ENCODE measurements at places on chromosomes 12 and 14. TPM values are rescaled to one million over a fixed set of nuclear protein-coding genes. Genes with fewer than 3 reads are reported as not detected.

GRCh38 chr12:98229540-98229924 is 285.9 kb upstream of the TMPO start:
- no peaks in the 10 kb centered on the region for H3K4me1 ChIP-seq
- DNase-seq = no peak
- no peaks in the 10 kb centered on the region for H3K36me3 ChIP-seq
- H3K4me3 ChIP-seq = no peak overlapping the region
- H3K27ac ChIP-seq = no peak overlapping the region

DNA sequence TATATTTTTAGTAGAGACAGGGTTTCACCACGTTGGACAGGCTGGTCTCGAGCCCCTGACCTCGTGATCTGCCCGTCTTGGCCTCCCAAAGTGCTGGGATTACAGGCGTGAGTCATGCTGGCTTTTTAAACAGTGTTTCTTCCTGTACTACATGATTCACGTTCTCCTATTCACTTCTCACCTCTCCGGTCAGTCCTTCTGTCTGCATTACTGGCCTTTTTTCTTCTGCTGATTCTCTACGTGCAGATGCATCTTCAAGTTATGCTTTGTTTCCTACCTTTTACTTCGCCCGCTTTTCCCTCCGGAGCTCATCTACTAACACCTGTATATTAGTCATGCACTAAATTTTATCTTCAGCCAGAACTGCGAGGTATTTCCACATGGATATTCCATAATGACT is 296.2 kb upstream of the FLRT2 start:
- no peaks in the 10 kb centered on the region for H3K27me3 ChIP-seq
- no peak overlapping the region for H3K27ac ChIP-seq
- no peaks in the 10 kb centered on the region for H3K36me3 ChIP-seq
- no peak overlapping the region for H3K4me3 ChIP-seq

DNA sequence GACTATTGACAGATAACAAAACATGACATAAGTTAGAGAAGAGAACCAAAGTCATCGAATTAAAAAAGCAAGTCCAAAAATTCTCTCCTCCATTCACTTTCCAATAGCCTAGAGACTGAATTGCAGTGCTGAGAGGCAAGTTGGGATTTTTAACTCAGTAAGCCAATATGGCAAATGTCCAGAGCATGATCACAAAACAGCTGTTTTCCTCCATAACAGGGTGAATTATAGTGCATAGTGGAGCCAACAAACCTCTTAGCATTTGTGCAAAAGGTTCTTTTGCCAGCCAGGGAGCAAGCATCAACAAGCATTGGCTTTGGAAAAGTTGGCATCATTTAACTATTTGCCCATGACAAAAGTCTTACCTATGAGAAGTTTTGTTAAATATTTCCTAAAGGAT is 458.8 kb upstream of the NOVA1 start:
- no peak overlapping the region for H3K4me3 ChIP-seq
- H3K36me3 ChIP-seq = no peaks in the 10 kb centered on the region
- no peaks in the 10 kb centered on the region for H3K4me1 ChIP-seq
- no peaks in the 10 kb centered on the region for H3K27me3 ChIP-seq
- DNase-seq = no peak
- H3K27ac ChIP-seq = no peak overlapping the region

GRCh38 chr14:99101855-99102461 is 170.0 kb downstream of the BCL11B start:
- no peak overlapping the region for H3K27ac ChIP-seq
- H3K4me1 ChIP-seq = no peaks in the 10 kb centered on the region
- DNase-seq = no peak

DNA sequence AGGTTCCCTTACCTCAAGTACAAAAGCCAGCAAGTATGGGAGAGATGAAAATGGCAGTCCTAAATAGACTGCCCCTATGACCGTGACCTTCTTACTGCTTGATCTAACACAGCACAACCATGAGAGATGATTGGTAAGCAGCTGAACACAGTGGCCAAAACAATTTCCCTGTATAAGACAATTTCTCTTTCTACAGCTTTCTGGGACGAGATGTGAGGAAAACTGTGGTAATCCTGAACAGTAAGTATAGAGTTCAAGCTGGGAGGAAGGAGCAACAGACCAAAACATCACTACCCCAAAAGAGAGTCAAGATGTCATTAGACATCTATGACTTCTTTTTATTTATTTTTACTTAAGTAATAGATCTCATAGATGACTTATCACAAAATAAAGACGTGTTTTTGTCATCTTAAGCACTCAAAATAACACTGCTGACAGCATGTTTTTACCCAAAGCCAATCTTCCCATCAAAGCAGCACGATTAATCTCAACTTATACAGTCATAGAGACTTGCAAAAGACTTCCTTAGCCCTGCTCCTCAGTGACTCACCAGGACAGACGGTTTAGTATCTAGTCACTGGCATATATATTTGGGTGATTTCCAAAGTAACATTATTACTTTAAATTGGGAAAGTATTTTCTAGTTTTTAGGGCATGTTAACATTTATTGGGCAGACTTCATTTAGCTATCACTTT is 3.7 kb downstream of the TMEM52B start:
- H3K27me3 ChIP-seq = no peaks in the 10 kb centered on the region
- H3K27ac ChIP-seq = no peak overlapping the region
- no peak overlapping the region for H3K4me3 ChIP-seq
- no peak for DNase-seq

DNA sequence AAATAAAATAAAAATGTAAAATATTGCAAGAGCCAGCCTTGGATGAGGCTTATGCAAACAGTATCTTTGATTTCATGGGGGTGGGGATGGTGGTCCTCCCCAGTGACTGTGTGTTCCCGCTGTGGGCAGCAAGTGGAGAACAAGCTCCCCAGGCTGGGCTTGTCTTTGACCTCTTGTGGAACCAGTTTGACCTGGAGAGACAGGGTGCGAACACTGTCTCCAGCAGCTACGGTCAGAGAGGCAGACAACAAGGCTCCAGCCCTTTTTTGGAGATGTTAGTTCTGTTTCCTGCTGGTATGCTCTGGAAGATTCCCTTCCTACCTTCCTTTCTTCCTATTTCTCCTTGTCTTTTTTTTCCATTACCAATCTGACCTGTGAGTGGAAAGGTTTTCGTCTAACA is 21.8 kb upstream of the WSCD2 start:
- no peak overlapping the region for H3K27ac ChIP-seq
- no peaks in the 10 kb centered on the region for H3K4me1 ChIP-seq
- H3K4me3 ChIP-seq = no peak overlapping the region
- no peak for DNase-seq
- no peaks in the 10 kb centered on the region for H3K36me3 ChIP-seq

DNA sequence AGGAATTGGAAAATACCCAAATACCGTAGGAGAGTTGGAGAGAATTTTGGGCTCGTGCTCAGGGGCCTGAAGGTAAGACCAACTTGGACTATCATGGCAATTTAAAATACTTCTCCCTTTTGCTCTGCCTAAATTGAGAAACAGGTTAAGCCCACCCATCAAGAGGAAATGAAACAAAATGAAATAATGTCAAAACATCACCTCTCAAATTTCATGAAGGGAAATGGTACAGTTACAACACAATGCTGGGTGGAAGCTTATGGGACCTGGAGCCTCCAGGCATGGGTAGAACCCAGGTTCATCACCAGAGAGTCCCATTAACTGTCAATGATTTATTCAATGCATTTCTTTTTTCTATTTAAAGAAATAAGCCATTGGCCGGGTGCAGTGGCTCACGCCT is 33.7 kb downstream of the FOS start:
- H3K36me3 ChIP-seq = no peaks in the 10 kb centered on the region
- H3K27me3 ChIP-seq = no peaks in the 10 kb centered on the region
- H3K27ac ChIP-seq = no peak overlapping the region
- peaks cover 12% of the 10 kb centered on the region for H3K4me1 ChIP-seq
- no peak overlapping the region for H3K4me3 ChIP-seq

GRCh38 chr12:46110223-46110611 is 119.8 kb upstream of the SCAF11 start:
- H3K36me3 ChIP-seq = no peaks in the 10 kb centered on the region
- no peaks in the 10 kb centered on the region for H3K27me3 ChIP-seq
- no peak overlapping the region for H3K4me3 ChIP-seq

- H3K4me1 ChIP-seq = no peaks in the 10 kb centered on the region
- H3K36me3 ChIP-seq = no peaks in the 10 kb centered on the region
- H3K27ac ChIP-seq = no peak overlapping the region
- DNase-seq = no peak
These were observed 118.3 kb downstream of the SLC38A6 start for GRCh38 chr14:61099216-61099835.

DNA sequence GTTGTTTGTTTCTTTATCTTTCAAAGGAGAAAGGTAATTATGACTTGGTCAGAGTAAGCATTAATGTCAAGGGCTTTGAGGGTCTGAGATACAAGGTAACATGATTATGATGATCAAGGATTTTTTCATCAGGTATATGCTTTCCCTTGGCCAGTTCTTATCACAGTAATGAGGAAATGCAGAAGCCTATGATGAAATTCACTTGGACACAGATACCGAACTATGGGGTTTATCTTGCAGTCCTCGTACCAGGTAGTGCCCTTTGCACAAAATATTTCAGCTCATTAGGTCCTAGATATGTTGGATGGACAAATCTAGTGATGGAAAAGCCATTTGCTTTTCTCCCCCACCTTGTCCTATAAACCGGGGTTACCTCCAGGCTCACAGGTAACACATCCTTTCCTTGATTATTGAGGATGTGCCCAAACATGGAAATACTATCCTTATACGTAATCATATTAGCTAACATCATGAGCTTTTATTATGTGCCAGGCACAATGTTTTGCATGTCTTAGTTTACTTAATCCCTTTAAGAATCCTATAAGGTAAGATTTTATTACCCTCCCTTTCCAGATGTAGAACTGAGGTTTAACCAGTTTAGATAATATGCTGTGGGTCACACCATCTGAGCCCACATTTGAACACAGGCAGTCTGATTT is 7.0 kb upstream of the RASSF3 start:
- H3K36me3 ChIP-seq = no peaks in the 10 kb centered on the region
- no peak overlapping the region for H3K4me3 ChIP-seq
- no peak for DNase-seq

GRCh38 chr12:76310110-76310509 is 38.1 kb downstream of the BBS10 start:
- no peak overlapping the region for H3K27ac ChIP-seq
- no peak for DNase-seq
- H3K27me3 ChIP-seq = no peaks in the 10 kb centered on the region
- no peak overlapping the region for H3K4me3 ChIP-seq

DNA sequence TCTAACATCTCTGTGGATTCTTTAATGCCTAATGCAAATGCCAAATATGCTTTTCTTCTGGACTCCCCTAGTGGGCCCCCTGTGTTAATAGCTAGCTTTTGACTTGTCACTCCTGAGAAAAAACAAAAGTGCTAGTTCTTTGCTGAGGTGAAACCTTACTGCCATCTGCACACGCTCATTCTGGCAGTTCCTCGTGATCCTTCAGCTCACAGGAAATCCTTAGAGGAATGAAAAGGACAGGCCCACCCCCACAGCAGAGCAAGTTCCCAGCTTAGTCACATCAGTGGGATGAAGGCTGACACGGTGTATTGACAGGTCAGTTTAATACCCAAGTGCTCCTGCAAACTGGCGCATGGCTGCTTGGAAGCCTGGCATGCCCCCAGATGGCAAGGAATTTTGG is 165.1 kb upstream of the ATP2B1 start:
- no peaks in the 10 kb centered on the region for H3K36me3 ChIP-seq
- no peak overlapping the region for H3K27ac ChIP-seq
- no peak overlapping the region for H3K4me3 ChIP-seq
- H3K27me3 ChIP-seq = no peaks in the 10 kb centered on the region
- no peaks in the 10 kb centered on the region for H3K4me1 ChIP-seq

DNA sequence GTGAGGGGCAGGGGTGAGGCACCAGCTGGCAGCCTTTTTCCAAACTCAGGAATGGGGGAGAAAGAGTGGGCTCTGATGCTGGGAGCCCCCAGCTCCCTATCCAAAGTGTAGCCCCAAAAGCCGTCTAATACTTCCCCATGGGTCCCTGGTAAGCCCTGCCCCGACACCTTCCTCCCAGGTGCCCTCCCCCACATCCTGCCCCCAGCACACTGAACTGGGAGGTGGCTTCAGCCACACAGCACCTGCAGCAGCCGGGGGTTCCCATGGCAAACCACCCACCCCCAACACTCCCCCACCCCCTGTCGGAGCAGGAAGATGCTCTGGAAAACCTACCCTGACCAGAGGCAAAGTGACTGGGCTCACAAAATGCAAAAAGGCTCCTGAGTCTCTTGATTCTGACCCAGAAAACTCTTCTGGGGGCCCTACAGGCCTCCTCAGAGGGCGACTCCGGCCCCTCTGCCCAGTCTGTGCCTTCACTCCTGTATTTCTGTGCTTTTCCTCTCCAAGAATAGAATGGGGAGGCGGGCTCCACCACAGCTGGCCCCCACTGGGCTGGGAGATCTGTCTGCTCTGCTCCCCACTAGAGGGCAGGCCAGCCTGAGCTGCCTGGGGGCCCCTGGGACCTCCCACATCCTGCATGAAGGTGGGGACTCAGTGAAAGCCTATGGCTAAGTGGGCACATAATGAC is 81.6 kb downstream of the ITPK1 start:
- no peak overlapping the region for H3K4me3 ChIP-seq
- no peak for DNase-seq
- no peaks in the 10 kb centered on the region for H3K36me3 ChIP-seq
- peaks cover 8% of the 10 kb centered on the region for H3K4me1 ChIP-seq

- DNase-seq = no peak
- no peak overlapping the region for H3K4me3 ChIP-seq
These were observed 18.0 kb upstream of the DYRK2 start for GRCh38 chr12:67630373-67631088.

DNA sequence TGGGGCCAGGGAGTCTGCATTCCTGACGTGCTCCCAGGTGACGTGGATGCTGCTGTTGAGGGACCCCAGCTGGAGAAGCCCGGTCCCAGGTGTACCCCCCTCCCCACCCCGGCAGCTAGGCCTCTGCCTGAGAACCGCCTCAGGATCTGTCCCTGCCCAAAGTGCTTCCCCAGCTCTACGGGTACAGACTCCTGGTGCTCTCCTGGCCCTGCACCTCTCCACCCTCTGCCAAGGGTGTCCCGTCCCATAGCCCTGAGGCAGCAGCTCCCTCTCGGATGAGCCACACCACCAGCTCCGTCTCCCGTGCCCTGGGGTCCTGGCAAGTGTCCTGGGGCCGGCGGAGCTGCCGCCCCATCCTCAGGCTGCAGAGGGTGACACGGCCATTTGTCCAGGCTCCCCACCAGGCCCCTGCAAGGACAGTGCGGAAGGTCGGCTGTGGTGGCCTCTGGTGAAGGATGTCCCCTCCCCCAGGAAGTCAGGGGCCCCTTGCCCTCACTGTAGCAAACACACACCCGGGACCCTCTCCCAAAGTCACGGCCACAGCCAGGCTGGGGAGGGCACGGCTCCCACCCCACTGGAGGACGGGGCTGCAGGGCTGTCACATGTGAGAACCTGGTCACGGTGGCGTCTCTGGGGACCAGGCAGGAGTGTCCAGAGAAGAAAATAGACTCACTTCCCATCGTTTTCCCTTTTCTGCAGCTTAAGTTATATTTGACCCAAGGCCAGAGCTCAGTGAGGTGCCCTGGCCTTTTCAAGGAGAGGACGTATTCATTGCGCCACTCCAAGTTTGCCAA is 74.4 kb upstream of the FBRSL1 start:
- no peaks in the 10 kb centered on the region for H3K36me3 ChIP-seq
- H3K27me3 ChIP-seq = no peaks in the 10 kb centered on the region
- H3K4me1 ChIP-seq = peaks cover 7% of the 10 kb centered on the region
- no peak overlapping the region for H3K27ac ChIP-seq
- no peak for DNase-seq

Gene FAM181A
- total RNA-seq = not detected

Gene TSHR
- total RNA-seq = not detected

Gene NTF3
- not detected for total RNA-seq

Gene CATSPERB
- total RNA-seq = 18.9 TPM

Gene SPX
- total RNA-seq = 27.2 TPM

Gene KRT83
- total RNA-seq = not detected

Gene KRT8
- total RNA-seq = 464 TPM
